Panc1 (cell line): ENCODE measurements at places on chromosomes 11 and 22. TPM values are rescaled to one million over a fixed set of nuclear protein-coding genes. Genes with fewer than 3 reads are reported as not detected.

GRCh38 chr11:119681361-119681910 is 47.6 kb downstream of the NECTIN1 start:
- no peaks in the 10 kb centered on the region for H3K27me3 ChIP-seq
- H3K36me3 ChIP-seq = no peaks in the 10 kb centered on the region
- DNase-seq = no peak

GRCh38 chr11:59556115-59556916 is 45.0 kb downstream of the OR4D9 start:
- no peak for DNase-seq
- H3K4me1 ChIP-seq = peaks cover 8% of the 10 kb centered on the region; the same call in 1 of the 2 replicates
- H3K4me3 ChIP-seq = peak overlapping the region; percentile 65
- H3K27me3 ChIP-seq = no peaks in the 10 kb centered on the region
- H3K36me3 ChIP-seq = no peaks in the 10 kb centered on the region
- H3K27ac ChIP-seq = peak overlapping the region; percentile 81

GRCh38 chr11:75245356-75246005 is 4.9 kb downstream of the TPBGL start:
- H3K27me3 ChIP-seq = no peaks in the 10 kb centered on the region; the same call in 1 of the 2 replicates
- peaks cover 3% of the 10 kb centered on the region; the same call in 1 of the 2 replicates for H3K4me1 ChIP-seq
- H3K36me3 ChIP-seq = no peaks in the 10 kb centered on the region
- DNase-seq = no peak

GRCh38 chr11:90251599-90251998 is 28.8 kb upstream of the CHORDC1 start:
- H3K4me3 ChIP-seq = no peak overlapping the region
- no peaks in the 10 kb centered on the region for H3K4me1 ChIP-seq
- peaks cover 3% of the 10 kb centered on the region; the same call in 1 of the 2 replicates for H3K27me3 ChIP-seq
- H3K27ac ChIP-seq = no peak overlapping the region
- no peaks in the 10 kb centered on the region for H3K36me3 ChIP-seq
- DNase-seq = no peak

DNA sequence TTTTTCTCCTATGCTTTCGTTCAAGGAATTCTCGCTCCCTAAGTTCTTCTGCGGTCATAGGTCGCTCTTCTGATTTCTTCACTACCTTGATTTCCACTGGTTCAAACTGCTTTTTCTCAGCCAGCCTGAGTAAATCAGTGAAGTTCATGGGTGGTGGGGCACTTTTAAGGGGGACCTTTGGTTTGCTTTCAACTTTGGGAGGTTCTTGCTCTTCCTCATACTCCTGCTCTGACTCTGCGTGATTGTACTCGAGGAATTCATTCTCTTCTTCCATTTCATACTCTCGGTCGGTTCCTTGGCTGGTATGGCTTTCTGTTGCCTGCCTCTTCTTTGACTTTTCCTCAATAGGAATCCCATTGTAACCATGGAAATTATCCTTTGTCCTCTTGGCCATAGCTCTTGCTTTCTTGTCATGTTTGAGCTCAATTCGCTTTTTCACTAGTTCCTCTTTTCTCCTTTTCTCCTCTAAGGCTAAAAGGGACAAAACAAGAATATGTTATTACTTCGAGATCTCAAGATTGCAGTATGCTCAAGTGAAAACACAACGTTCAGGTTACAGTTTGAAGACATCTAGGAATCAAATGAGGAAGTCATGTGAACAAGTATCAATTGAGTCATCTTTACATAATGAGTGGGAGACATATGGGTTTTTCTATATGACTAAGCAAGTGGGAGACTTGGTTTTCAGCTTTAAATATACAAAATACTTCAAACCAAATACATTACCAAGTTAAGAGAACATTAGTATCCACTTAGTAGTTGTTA is 16.2 kb downstream of the MISFA start:
- no peaks in the 10 kb centered on the region for H3K4me1 ChIP-seq
- no peak overlapping the region for H3K27ac ChIP-seq

- H3K27ac ChIP-seq = no peak overlapping the region; the same call in 1 of the 2 replicates
- H3K27me3 ChIP-seq = no peaks in the 10 kb centered on the region
- DNase-seq = peak; percentile 41
Observed at GRCh38 chr11:116853461-116854073, 16.1 kb upstream of the APOA1 start.

GRCh38 chr22:38700270-38700788 is 414 bp downstream of the JOSD1 start:
- peaks cover 15% of the 10 kb centered on the region for H3K4me1 ChIP-seq
- H3K36me3 ChIP-seq = no peaks in the 10 kb centered on the region; the same call in 1 of the 2 replicates
- DNase-seq = no peak
- no peaks in the 10 kb centered on the region for H3K27me3 ChIP-seq
- peak overlapping the region; percentile 90 for H3K27ac ChIP-seq
- peak overlapping the region; percentile 75 for H3K4me3 ChIP-seq

DNA sequence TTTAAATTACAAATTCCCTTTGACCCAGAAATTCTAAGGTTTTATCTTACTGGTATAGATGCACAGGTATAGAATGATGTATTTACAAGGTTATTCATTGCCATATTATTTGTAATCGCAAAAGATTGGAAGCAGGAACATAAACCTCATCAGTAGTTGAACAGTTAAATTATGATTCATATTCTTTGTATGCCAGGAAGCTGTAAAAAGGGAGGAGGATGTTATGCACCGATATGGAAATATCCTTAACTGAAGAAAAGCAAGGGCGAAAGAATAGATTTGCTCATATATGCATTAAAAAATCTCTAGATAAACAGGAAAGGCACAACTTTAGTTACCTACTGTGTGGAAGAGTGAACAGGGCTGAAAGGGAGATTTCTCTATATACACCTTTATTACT is 36.7 kb downstream of the PPFIA1 start:
- H3K36me3 ChIP-seq = no peaks in the 10 kb centered on the region
- H3K27ac ChIP-seq = no peak overlapping the region
- no peak for DNase-seq
- peaks cover 24% of the 10 kb centered on the region for H3K4me1 ChIP-seq

- H3K36me3 ChIP-seq = 0 out of 2 replicates have a peak, but pooled peaks cover 2% of the 10 kb centered on the region
- H3K4me3 ChIP-seq = no peak overlapping the region
- H3K27ac ChIP-seq = no peak overlapping the region
Observed at GRCh38 chr11:824292-824880, 3.3 kb upstream of the CRACR2B start.

GRCh38 chr11:28981381-28981780 is 873.2 kb downstream of the METTL15 start:
- H3K27me3 ChIP-seq = no peaks in the 10 kb centered on the region
- no peak overlapping the region for H3K27ac ChIP-seq
- H3K4me3 ChIP-seq = no peak overlapping the region
- no peaks in the 10 kb centered on the region for H3K36me3 ChIP-seq
- no peak for DNase-seq

DNA sequence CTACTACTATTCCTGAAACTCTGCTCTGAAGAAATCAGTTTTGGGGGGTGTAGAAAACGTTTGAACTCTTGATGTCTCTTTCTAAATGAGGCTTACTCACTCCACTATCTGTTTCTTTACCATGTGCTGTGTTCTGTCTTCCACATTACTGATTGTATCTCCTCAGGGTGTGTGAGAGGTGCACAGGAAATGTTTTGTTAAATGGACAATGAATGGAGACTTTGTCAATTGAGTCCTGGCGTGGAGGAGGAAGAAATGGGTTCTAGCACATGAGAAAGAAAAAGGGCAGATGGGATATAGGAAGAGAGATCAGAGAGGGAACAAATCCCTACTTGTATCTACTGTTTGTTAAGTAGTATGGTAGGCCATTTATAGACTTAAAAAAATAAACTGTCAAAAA is 577.1 kb upstream of the CCDC90B start:
- no peaks in the 10 kb centered on the region for H3K4me1 ChIP-seq
- no peaks in the 10 kb centered on the region; the same call in 1 of the 2 replicates for H3K27me3 ChIP-seq
- DNase-seq = no peak
- no peak overlapping the region for H3K4me3 ChIP-seq

Gene KCNE3
- total RNA-seq = 0.15 TPM

Gene FAM181B
- total RNA-seq = 0.69 TPM

Gene OR51B5
- not detected for total RNA-seq

Gene MS4A15
- total RNA-seq = not detected

Gene GRAMD1B
- 0.46 TPM for total RNA-seq

Gene DDI1
- total RNA-seq = not detected
